GM19239 (cell line): ENCODE measurements at places on chromosomes 3 and 15.

DNA sequence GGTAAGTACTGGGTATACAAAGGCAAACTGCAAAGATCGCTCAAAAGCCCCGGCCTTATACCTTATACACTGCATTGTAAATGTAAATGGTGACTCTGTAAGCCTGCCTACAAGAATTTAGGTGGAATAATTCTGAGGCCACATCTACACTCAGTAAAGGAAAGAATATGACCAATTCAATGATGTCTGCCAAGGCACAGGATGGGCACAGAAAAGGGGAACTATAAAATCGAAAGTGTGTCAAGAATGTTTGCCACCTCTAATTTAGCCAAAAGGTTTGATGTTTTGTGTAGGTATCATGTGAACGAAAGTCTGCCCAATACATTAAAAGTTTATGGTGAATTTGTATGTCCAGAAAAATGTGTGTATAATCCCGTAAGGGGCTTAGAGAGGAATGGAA lies 96.1 kb downstream of the FOXP1 start:
- DNase-seq: no peak

DNA sequence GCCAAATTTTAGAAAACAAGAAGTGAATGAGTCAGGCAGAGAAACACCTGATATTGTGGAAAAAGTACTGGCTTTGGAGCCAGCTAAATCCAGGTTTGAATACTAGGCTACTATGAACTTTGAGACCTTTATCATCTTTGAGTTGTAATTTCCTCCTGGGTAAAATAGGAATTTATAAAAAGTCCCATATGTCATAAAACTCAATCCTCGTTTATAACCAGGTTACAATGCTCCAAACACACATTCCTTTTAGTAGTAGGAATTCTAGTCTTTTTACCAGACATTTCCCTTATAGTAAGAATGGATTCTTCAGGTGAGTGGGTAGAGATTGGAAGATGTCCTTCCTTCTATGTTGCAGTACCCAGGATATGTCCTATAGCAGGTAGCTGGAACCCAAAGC lies 16.7 kb upstream of the DPH6 start:
- DNase-seq: no peak

GRCh38 chr3:72655723-72656122 lies 192.5 kb downstream of the SHQ1 start:
- DNase-seq: no peak

DNA sequence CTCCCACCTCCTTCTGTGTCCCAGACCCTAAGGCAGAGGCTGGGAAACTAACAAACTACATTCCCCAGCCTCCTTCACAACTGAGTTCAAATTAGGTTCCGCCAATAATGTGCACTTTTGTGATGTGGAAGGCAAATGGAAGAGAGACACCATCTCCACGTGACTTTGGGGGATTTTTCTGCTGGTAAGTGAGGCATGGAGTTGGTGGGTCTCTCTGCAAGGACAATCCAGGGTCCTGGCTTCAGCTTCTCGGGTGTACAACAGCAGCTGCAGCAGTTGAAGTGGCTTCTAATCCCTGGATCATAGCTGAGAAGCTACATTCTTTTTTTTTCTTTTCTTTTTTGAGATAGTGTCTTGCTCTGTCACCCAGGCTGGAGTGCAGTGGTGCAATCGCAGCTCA lies 58.9 kb upstream of the GATA2 start:
- DNase-seq: no peak

DNA sequence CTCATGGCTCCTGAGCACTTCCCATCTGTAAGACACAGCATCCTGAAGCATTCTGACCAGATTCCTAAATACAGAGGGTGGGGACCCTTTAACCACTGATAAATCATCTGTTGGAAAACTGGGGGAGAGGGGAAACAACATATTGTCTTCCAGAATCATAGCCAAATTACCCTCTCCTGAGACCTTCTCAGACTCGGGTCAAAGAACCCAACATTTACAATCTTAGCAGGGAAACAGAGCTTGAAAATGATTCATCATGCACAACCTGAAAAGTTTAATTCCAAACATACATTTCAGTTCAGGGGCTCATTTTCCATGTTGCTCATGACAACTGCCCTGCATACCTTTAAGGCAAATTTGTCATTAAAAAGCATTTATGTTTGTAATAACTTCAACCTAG lies 48.5 kb upstream of the TSPAN3 start:
- DNase-seq: no peak

- DNase-seq: no peak
Measured at GRCh38 chr15:101464256-101464998, 25.1 kb downstream of the PCSK6 start.

- no peak for DNase-seq
Measured at GRCh38 chr3:53628536-53629401, 134.4 kb downstream of the CACNA1D start.

- DNase-seq: peak; percentile 6
Measured at GRCh38 chr15:33068007-33068481, 126.5 kb downstream of the FMN1 start.
